ENCODE measurements at places on chromosomes 11 and 22. TPM values are rescaled to one million over a fixed set of nuclear protein-coding genes. Genes with fewer than 3 reads are reported as not detected.

SEPTIN3 gene
- total RNA-seq = not detected

SAA2 gene
- total RNA-seq = not detected

NEFH gene
- 0.26 TPM for total RNA-seq

RAPSN gene
- 0.19 TPM for total RNA-seq

SAMM50 gene
- total RNA-seq = 44.1 TPM

CNTF gene
- 0.92 TPM for total RNA-seq

OR4D9 gene
- total RNA-seq = not detected

PRODH gene
- 0.06 TPM for total RNA-seq

SMPD1 gene
- 54.4 TPM for total RNA-seq

All from aortic smooth muscle cell (primary cell).